ENCODE measurements at places on chromosomes 2 and 18.

GRCh38 chr18:76255070-76255683 is 239.9 kb downstream of the ZNF516 start:
- DNase-seq: no peak

DNA sequence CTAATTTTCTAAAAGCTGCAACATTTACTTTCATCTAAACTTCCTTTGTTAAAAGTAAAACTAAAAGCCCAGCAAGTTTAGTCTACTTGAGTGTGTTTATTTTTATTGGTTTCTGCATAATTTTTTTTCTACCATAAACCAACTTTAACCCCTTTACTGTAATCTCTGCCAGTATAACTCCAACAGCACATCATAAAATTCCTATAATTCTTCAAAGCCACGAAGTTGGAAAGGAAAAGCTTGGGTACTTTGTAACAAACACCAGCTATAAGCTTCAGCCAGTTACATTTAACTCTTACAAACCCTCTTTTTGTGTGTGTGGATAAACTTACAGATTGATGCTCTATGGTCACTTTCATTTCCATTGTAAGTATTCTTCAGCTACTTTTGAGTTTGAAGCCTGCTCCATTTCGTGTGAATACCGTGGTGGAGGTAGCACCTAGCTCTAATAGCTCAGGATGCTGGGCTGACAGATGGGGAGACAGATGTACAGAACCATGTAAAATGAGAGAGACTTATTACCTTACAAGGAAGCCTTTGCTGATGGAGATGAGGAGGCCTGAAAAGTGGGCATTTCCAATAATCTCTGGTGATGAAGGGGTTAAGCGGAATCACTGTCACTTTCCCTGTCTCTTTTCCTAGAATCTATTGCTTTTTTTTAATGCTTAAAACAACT is 42.5 kb downstream of the ZEB2 start:
- no peak for DNase-seq

DNA sequence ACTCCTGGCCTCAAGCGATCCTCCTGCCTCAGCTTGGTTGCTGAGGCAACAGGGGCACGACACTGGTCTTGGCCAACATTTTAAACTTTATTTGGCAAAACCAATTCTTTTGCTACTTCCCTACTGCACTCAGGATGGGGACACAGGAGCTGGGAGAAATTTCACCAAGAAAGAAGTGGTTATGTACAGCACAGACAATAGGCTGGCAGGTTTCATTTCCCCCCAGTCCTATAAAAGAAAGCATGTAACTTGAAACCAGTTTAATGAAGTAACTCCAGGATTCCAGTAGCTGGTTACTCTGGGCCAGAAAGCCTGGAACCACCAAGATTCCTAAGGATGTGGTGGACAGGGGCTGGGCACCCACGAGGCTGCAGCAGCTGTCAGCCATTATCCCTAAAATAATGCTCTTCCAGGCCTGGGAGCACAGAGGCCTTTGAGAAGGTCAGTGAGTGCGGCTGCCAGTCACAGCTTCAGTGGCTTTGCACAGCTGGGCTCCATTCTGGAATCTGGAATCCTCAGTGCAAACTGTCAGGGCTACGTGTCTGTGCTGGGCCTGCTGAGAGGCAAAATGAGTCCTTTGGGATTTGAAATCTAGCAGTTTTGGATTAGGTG is 142.3 kb upstream of the ITGA6 start:
- no peak for DNase-seq

DNA sequence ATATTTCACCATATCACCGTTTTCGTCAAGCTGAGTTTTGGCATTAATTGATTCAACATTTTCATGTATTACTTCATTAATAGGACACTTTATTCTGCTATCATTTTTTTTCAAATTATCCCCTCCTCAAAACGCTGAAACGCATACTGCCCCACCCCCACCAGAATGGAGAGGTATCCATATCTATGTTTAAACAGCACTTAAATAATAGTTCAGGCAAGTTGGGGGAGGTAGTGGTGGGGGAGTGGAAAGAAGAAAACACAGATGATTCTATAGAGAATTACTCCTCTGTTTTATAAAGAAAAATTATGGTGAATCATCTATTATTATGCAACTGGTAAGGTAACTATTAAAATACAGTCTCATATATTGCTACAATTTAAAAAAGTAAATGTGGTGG is 314.4 kb upstream of the ZEB2 start:
- no peak for DNase-seq

GRCh38 chr2:216001216-216002100 is 11.9 kb downstream of the MREG start:
- DNase-seq: no peak

- DNase-seq: no peak
Measured at GRCh38 chr2:56204556-56204955, 20.8 kb downstream of the CCDC85A start.

DNA sequence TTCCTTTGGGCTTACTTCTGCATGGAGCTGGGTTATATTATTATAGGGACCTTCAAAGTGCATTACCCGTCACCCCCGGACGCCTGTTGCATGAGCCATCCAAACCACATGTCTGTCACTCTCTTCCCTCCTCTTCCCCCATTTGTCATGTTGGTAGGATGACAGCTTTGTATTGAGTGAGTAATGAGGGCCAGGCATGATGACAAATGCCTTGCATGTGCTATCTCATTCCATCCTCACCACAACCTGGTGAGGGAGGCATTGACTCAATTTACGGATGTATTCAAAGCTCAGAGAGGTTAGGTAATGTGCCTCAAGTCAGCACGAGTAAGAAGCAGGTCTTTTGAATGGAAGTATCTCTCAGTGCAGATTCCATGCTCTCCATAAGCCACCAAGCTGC is 510.5 kb upstream of the TNP1 start:
- DNase-seq: no peak

DNA sequence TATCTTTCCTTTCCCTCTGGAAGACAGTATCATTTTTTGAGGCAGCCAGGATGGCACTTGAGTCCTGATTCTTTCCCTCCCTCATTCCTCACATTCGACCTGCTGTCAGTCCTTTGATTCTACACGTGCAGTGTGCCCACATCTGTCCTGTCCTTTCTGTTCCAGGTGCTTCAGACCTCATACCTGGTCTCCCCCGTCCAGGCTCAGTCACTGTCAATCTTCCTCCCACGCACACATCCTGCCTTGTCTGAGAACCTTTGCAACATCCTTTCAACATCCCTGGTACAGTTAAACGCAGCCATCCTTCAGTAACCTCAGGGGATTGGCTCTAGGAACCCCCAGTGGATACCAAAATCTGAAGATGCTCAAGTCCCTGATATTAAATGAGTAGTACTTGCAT is 10.1 kb downstream of the BCL2 start:
- DNase-seq: no peak

- no peak for DNase-seq
Measured at GRCh38 chr2:177201919-177202346, 10.7 kb upstream of the HNRNPA3 start.

DNA sequence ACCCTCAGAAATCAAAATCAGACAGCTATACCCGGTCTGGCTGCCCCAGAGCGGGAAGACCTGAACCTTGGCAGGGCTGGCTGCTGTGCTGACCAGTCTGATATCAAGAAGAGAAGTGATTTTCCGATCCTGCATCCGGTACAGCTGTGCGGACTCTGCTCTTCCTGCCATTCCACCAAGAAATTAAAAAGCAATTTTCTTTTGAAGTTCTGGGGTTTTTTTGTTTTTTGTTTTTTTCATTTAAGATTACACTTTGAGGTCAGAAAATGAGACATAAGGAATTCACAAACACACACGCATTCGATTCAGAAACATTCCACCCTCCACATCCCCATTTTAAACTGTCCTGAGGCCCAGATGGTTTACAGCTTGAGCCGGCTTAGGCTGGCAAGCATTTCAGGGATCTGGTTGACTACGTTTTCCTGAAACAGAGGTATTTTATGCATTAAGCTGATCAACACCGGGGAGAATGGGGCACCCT is 156.5 kb downstream of the COL6A3 start:
- DNase-seq: no peak

DNA sequence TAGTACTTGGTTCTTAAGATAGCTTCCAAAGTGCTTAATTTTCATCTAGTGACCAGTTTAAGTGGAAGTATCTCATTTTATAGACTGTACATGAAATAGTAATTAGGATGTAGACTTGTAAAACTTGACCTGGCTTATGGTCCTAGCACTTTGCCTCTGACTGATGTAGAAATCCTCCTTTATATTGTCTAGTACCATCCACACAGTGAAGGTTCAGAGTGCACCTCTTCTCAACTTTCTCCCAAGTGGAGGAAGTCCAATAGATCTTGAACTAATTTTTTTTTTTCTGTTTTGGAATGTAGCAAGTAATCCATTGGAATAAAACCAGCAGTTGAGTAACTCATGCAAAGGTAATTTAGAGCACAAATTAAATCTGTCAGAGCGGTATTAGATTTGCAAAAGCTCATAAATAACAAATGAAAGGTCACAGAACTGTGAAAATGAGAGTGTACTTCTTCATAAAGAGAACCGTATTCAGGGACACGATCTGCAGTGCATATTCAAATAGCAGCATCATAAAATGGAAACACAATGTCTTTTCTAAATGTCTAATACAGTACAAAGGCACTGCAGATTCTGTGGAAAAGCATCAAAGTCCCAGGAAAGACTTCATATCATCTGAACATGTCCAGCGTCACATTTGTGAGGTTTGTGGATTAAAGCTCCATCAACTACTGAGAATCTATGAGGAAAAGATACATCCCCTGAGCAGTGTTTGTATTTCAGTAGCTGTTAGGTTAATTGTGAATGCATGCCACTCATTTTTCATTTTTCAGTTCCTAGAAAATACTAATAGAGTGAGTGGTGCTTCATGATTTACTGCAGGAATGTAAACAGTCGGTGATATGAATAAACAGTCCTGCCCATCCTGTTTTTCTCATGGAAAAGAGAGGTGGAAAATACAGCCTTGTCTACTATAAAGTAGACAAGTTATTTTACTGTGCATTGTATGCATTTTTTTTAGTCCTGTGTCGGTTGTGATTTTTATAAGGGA is 100.7 kb downstream of the LYPD6 start:
- DNase-seq: no peak

DNA sequence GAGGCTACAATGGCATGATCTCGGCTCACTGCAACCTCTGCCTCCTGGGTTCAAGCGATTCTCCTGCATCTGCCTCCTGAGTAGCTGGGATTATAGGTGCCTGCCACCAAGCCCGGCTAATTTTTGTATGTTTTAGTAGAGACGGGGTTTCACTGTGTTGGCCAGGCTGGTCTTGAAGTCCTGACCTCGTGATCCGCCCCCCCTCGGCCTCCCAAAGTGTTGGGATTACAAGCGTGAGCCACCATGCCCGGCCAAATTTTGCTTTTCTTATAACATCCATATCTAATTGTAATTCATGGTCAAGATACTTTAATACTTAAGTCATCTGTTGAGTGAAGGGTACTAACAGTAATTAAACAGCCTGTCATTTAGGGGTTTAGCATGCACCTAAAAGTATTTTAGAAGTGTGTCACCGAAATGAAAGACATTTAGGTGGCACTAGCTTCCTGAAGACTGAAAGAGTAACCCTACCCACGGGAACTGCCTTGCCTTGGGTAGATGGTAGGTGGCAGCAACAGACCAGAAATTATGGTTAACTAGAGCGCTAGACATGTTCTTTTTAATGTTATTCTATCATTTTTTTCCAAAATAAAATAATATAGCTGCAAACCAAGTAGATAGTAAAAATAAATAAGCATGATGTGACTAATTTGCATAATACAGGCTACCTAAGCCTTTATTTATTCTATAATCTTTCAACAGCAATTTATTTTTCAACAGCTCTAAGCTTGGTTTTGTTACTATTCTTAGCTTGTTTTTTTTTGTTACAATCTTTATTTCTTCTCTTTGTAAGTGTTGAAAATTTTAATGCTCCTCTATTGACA is 8.6 kb upstream of the ACYP2 start:
- DNase-seq: no peak

DNA sequence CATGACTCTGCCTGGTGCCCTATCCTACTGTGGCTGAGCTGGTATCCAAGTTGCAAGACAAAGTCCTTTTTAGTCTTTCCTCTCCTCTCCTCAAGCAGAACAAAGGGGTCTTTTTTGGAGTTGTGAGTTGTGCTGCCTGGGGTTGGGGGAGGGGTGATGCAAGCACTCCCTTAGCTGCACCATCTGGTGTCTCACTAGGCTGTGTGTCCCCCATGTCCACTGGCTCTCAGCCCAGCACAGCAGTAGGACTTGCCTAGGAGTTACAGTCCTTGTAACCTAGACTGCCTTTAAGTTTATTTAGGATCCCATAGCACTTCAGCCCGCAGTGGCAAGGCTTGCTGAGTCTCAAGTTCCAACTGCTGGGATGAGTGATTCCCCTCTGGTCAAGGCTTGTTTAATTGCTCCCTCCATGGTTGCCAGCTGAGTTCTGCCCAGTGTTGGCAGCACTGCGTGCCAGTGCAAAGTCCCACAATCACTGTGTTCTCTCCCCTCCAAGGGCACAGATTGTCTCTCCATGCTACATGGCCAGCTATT is 13.2 kb upstream of the ILKAP start:
- peak; percentile 93 for DNase-seq
